Activated CD4-positive, alpha-beta memory T cell treated with anti-CD3 and anti-CD28 coated beads for 36 hours (primary cell): ENCODE measurements at places on chromosomes 16 and 17. TPM values are rescaled to one million over a fixed set of nuclear protein-coding genes. Genes with fewer than 3 reads are reported as not detected.

DNA sequence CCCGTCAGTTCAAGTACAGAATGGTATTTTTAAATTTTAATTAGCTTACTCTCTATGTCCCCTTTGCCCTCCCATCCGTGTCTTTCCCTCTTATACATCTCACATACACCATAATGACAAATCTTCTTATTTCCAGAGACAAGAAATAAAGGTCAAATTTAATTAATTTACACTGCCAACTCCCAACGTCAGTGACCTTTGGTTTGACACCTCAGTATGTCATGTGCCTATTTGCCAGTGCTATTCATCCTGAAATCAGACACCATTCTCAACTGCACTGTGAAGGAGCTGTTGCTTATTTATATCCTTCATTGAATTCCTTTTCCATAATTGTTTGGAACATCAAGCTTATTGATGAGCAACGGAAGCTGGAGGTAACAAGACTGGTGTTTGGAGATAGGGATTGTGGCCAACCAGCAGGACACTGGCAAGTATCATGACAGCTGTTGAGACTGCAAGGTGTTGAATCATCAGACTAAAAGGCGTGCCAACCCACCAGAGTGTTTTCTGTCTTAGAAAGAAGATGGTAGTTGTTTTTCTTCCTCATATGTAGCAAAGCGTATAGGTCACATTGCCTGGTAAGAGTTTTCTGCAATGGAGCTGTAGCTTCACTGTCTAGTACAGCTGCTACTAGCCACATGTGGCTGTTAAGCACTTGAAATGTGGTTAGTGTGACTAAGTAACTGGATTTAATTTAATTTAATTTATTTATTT lies 12.5 kb downstream of the CALCOCO2 start:
- DNase-seq: no peak

- no peak for DNase-seq
Measured at GRCh38 chr17:75610103-75610984, 22.7 kb downstream of the MYO15B start.

DNA sequence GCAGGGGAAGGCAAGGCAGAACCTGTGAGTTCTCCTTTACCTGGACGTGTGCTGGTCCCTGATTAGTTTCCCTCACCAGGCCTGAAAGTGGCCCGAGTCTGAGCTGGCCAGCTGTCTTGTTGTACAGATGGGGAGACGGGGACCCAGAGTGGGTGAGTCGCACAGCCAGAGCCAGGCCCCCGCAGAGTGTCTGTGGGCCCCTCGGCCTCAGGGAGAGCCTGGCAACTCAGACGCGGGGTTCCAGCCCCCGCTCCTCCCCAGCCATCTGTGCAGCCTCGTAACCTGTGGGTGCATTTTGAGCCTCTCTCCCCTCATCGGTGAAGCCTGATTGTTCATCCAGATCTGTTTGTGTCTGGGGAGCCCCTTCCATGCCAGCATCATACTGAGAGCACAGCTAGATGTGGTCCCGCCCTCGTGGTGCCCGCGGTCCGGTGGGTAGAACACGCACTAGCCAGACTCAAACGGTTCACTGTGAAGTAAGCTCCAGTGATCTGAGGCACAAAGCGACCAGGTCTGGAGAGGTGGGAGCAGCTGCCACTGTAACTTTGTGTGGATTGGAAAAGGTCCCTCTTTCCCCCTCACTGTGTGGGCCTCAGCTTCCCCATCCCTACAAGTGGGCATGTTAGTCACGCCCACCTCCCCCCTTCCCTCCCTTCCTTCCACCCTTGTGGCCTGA lies 6.0 kb upstream of the NDRG4 start:
- DNase-seq: no peak

GRCh38 chr17:81457917-81458555 lies 54.6 kb downstream of the ACTG1 start:
- no peak for DNase-seq

DNA sequence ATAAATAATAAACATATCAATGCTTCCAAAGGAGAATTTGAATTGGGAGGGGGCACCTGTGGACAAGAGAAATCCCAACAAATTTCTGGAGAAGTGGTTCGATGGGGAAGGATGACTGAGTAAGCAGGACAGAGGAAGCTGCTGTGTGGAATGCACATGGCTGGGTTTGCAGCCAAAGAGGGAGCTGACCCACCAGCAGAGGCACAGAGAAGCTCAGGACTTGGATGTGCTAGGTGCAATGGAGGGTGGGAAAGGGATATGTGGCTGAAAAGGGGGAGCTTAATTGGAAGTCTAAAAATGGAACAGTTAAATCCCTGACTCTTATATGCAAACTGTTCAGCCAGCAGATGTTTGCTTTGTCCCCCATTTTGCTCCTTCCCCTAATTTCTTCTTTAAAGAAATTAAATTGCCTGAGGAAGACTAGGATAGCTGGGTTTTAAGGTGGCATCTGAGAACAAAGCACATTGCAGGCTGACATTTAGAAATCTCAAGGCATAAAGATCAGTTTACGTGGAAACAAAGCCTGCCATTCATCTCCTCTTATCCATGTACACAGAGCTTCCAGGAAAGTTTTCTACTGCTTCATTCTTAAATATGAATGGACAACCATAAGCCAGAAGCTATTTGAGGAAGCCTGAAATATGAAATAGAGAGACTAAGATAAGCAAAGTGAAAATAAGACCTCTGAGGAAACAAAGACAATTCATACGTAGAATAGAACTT lies 23.0 kb upstream of the TNS4 start:
- no peak for DNase-seq

DNA sequence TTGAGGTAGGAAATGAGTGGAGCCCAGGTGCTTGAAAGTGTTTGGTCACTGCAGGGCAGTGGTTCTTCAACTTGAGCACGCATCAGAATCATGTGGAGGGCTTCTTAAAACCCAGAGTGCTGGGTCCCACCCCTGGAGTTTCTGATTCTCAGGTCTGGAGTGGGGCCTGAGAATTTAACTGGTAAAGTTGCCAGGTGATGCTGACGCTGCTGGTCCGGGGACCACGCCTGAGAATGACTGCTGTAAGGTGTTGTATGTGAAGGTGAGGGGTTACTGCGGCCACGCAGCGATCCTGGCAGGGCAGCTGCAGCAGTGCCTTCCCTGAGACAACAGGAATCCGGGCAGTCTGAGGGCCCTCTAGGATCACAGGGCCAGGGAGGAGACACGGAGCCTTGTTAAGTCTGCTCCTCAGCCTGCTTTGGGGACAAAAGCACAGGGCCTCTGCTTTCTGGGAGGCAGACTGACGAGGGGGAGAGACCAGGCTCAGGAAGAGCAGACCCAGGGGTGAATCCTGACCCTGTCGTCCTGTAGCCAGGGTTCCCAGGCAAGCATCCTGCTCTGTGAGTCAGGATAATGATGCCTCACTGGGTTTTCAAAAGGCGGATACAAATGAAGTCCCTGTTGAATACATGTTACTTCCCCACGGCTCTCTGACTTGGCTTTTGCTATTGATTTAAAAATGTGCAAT lies 16.2 kb downstream of the CCDC42 start:
- DNase-seq: no peak

- no peak for DNase-seq
Measured at GRCh38 chr16:142405-142967, 4.0 kb upstream of the NPRL3 start.

CIITA gene
- total RNA-seq: 1.8 TPM

CNTD1 gene
- total RNA-seq: not detected

UMOD gene
- not detected for total RNA-seq

MYH8 gene
- total RNA-seq: not detected
